ENCODE measurements at places on chromosomes 2 and 18.
A peak's percentile ranks its signal among the peaks of the same experiment; 100 is the strongest.

GRCh38 chr2:45845566-45845965 is 194.1 kb downstream of the PRKCE start:
- no peak for DNase-seq

DNA sequence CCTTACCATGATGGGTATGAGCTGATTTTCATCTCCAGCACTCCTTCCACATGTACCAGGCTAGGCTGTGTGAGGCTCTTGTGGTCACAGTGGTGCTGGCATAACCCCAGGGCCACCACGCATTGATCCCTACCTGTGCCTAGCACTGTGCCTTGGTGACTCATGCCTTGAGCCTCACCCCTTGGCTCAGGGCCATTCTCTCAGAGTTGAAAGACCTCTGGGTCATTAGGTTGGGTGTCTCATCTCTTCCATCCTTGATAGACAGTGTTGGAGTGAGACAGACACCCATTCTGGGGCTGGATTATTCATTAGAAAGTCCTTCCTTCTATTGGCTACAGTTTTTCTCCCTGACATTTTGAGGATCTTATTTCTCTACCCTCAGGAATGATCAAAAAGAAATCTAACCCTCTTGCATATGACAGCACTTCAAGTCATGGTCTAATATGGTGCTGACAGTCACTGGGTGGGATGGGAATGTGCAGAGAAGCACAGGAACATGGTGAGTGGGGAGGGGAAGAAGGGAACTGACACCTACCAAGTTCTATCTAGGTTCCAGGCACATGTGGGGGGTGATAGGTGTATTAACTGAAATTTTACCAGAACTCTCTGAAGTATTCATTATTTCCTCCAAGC is 41.3 kb downstream of the DYSF start:
- DNase-seq, result peak; percentile 15

DNA sequence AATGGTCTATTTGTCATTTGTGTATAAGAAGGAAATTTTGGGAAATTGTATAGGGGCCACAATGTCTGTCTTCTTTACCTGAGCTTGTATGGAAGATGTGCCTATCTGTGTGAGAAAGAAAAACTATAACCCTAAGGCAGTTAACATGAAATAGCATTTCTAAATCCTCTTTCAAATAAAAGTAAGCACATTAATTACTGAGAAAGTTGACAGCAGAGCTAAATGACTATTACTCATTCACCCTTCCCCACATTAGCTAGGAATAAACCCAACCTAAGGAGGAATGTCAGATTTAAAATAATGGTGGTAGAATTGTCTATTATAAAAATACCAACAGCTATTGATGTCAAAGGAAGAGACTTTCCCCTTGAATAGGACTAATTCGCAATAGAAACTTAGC is 56.2 kb downstream of the SLC38A11 start:
- no peak for DNase-seq

DNA sequence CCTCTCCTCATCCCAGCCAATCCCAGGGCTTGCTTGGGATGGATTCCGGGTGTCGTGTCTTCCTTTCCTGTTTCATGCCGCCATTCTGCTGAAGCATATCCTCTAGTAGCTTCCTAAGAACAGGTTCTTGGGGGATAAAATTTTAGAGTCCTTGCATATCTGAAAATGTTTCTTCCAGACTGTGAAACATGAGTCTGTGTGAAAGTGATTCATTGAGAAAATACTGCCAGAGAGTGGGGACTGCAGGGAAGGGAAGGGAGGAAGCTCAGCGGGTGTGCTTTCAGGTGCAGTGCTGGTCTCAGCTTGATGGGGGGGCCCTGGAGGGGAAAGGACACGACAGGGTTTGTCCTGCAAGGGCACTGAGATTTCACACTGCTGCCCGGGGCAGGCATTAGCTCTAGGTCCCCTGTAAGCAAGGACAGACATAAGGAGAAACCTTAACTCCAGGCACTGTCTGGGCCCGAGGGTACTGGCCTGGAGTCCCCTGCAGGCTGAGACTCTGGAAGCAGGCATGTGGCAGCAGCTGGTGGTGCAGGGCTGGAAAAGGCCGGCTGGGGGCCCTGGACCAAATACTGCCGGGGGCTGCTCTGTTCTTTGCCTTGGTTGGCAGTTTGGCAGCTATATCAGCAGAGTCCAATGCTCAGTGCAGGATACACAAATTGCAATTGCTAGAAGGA is 97.6 kb upstream of the HS6ST1 start:
- DNase-seq, result no peak

DNA sequence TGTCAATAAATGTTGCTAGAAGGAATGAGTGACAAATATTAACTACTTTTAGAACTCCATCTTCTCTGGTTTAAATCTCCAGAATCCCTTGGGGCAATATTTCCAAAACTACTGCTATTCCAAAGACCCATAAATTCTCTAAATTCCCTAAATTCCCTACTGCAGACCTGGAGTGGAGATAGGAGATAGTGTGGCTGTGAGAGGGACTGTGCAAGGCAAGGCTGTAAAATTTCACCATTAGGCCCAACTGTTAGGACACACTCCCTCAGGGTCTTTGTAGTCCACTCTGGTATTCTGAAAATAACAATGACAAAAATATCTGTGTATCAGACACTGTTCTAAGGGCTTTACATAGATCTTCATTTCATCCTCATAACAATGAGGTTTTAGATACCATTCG is 67.9 kb downstream of the MYL12B start:
- no peak for DNase-seq

- DNase-seq, result no peak
Observed at GRCh38 chr2:134675314-134675713, 43.5 kb downstream of the TMEM163 start.

DNA sequence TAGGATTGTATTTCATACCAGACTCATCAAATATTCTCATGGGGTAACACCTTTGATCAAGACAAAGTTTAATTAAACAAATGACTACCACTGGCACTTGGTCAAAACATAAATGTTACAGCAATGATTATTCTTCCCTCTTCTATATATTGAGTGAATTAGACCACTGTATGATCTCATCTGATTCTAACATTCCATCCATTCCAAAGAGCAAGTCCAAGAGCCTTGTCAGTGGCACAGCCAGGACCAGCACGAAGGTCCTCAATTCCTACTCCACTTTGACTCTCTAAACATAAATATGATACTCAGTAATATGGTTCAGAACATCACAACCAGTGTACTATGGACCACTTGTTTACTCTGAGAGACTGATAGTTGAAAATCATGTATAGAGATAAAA is 86.4 kb downstream of the AP1S3 start:
- DNase-seq, result no peak

DNA sequence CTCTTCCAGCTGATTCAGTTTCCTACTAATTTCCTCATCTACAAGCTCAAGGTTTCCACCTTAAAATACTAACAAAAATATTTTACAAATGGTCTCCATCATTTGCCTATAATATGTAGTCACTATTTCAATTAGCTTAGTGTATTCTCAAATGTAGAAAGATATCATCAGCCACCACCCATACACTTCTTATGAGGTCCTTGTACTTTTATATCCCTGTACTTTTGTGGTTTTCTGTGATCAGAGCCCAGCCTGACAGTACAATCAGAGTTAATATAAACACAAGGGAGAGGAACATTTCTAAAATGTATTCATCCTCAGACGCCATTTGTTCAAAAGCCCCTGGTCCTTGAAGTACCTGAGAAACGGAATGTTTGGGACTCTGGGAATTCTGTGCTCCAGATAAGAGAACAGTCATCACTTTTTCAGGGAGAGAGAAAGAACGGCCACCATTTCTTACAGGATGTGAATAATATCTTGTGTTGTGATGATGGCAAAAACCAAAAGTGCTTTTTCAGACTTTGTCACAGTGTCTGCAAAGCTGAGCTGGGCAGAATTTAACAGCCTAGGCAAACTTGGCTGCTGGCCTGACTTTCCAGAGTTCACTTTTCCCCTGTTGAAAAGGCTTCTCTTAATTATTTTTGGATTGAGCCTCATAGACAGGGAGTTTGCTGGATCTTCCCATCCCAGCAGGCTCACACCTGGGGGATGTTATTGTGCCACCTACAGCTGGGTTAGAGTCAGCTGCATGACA is 361.7 kb upstream of the ACVR2A start:
- DNase-seq, result no peak

- DNase-seq, result no peak
Observed at GRCh38 chr2:180722551-180723239, 257.7 kb upstream of the UBE2E3 start.

DNA sequence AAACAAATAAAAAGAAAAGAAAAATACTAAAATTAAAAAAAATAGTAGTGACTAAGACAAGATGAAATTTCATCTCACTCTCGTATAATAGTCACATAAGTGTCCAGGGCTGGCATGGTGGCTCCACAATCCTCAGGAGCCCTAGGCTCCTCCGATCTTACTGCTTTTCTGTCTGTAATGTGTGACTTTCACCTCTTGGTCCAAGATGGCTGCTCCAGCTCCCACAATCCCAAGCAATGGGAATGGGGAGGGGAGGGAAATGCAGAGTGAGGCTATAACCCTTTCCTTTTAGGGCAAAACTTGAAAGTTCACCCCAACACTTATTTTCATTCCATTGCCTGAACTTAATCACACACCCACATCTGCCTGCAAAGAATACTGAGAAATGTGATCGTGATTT is 90.4 kb downstream of the MOGAT1 start:
- no peak for DNase-seq

DNA sequence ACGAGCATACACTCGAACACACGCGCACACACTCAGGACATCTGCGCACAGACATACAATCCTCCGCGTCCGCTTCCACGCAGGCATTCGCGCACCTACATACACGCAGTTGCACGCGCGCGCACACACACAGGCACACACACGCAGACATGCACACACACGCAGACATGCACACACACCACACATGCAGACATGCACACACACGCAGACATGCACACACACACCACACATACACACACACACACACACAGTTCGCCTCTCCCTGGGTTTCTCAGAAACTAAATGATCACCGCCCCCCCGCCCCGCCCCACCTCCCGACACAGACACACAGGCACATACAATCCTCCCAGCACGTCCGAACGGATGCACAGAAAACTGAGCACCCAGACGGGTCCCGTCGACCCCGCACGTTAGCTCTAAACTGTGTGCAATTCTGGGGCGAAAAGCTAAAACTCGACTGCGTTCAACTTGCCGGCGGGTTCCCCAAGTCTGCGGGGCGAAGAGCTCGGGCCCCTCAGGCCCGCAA is 1.0 kb downstream of the EPHA4 start:
- DNase-seq, result no peak

DNA sequence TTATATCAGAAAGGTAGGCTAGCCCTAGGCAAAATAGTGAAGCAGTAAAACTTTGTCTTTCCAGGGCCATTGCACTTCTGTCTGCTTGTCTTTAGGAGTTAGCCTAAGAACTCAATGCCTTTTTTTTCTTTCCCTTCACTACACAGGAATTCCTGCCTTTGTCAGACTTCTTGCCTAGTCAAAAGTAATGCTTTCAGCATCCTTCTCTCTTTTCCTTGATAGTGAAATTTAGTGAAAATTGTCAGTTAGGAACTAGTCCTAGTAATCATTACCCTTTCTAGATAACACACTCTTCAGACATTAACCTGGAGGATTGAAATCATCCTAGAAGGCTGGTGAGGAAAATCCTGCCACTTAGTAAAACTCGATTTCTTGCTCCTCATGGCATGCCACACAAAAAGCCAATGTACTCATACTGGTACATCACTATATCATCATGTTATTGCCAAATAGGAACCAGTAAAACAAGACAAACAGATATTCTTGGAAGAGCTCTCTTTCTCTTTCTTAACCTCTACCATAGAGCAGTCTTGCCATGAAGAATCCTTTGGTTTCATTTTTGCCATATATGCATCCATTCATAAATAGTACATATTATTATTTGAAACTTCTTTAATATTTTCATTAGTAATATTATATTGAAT is 320.5 kb downstream of the CTNNA2 start:
- DNase-seq, result no peak

DNA sequence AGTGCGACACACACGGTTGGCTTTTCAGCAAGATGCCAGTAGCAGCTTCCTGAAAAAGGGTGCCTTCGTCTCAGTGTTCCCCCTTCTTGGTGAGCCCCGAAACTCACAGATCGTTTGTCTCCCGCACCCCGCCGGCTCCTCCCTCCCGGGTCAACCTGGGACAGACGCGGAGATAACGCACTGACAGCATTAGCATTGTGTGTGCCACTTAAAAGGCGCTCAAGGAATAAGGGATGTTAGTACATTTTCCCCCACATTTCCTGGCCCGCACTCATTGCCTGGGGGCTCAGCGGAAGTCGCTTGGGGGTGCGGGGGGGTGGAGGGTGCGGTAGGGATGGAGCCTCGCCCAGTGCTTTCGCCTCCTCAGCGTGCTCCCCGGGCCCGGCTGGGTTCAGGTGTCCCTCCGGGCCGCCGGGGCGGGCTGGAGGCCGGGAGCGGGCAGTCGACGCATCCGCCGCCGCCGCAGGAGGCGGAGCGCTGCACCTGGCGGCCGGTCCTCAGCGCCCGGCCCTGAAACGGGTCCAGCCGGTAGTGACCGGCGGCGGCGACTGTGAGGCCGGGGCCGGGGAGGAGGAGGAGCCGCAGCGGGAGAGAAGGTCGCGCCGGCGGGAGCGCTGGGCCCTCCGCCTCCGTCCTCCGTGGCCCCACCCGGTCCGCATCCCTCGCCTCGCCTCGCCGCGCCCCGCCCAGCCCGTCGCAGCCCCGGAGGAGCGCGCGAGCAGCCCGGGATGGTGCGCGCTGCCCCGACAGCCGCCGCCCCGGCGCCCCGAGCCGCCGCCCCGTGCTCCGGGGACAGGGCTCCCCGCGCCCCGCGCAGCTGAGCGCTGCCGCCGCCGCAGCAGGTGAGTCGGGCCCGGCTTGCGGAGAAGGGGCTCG is at the start of gene MFSD6:
MFSD6 (plus strand) TSS at position 694 of the 876 bp plus-strand sequence. CDS start 27,675 bp downstream, outside the sequence.
- peak; percentile 69 for DNase-seq

GRCh38 chr2:220076734-220077133 is 449.3 kb downstream of the SLC4A3 start:
- no peak for DNase-seq

GRCh38 chr2:197672371-197672893 is 3.0 kb downstream of the RFTN2 start:
- no peak for DNase-seq

GRCh38 chr2:142973822-142974207 is 96.4 kb downstream of the KYNU start:
- DNase-seq, result no peak

DNA sequence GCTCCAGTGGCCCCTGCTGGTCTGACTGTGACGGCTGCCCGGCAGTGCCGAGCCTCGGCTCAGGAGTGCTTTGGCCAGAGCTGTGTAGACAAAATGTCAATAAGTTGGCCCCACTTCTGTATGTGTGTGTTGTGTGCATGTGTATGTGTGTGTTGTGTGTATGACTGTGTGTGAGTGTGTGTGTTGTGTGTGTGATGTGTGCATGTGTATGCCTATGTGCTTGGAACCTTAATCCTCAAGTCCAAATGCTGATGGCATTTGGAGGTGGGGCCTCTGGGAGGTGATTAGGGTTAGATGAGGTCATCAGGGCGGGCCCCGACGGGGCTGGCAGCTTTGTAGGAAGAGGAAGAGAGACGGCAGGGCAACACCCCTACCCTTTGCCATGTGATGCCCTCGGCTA is 269.0 kb downstream of the DCDC2C start:
- no peak for DNase-seq

DNA sequence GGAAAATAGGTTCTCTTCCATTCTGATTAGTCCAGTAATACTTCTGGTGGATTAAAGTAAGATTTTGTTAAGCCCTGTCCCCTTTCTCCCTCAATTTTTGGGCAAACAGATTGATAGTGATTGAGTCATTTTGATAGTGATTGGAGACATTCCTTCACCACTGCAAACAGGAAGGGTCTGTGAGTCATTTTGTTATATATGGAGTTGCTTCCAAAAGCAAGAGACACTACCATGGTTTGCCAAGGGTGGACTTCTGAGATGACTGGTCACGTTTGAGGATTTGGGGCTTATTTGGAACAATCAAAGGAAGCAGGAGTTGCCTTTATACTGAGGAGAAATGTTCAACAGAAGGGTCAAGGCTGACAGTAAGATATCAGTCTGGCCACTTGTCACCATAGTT is 249.9 kb downstream of the PARD3B start:
- DNase-seq, result no peak

All from hematopoietic multipotent progenitor cell treated with erythropoietin and hydrocortisone succinate and interleukin-3 and kit ligand, for 15 days (in vitro differentiated cells).